Fibroblast of skin of abdomen (primary cell): ENCODE measurements at places on chromosomes 5 and 9.
A peak's percentile ranks its signal among the peaks of the same experiment; 100 is the strongest.

- peak; percentile 80 for DNase-seq
Observed at GRCh38 chr5:116766470-116766947, 191.9 kb upstream of the SEMA6A start.

DNA sequence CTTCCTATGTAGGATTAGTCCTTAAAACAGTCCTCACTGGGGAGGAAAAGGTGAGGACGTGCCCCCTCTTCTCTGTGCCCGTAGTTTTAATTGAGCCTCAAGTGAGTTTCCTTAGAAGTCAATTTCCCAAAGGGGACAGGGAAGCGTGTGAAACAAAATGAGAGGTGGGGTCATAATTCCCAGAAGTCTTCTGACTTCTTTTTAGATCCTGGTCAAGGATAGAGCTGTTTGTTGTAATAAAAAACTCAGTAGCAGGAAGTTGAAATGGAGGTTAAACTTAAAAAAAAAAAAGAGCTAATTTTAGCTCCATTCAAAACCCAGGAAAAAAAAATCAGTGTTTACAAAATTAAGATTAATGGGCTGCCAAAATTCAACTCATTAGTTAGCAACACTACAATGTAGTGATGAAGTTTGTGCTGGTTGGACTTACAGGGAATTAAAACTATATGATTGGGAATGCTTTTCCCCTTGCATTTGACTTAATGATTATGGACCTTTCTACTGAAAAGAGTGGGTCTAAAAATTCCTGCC lies 158.3 kb upstream of the MEF2C start:
- no peak for DNase-seq

GRCh38 chr5:37859805-37860204 lies 20.0 kb upstream of the GDNF start:
- DNase-seq, result no peak

DNA sequence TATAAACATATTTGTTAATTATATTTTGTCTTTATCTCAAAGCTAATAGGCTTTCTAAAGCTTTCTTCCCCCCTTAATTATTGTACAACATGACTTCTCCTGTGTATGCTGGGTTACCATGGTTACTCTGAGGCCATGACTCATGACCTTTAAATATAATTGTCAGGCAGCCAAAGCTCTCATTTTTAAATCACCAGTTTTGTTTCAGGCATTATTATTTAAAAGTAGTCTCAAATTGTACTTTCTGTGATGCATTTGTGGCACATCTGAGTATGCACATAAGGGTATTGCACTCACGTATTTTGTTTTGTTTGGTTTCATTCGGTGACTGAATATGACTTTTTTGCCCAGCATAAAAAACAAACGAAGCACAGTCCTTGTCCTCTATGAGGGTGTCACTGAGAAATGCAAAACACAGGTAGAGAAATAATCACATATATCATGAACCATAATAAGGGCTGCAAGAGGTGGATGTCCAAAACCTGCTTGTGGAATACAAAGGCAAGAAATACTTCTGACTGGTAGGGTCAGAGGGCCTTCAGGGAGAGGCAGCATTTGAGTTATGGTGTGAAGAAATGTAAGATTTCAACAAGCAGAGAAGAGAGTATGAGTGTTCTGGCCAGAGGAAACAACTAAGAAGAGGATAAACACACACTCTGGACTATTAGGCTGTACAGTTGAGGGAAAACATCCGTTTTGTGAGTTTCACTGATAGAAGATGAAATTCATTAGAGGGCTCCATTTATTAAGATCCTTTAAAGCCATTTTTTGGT lies 2.1 kb downstream of the CCDC192 start:
- DNase-seq, result peak; percentile 77

DNA sequence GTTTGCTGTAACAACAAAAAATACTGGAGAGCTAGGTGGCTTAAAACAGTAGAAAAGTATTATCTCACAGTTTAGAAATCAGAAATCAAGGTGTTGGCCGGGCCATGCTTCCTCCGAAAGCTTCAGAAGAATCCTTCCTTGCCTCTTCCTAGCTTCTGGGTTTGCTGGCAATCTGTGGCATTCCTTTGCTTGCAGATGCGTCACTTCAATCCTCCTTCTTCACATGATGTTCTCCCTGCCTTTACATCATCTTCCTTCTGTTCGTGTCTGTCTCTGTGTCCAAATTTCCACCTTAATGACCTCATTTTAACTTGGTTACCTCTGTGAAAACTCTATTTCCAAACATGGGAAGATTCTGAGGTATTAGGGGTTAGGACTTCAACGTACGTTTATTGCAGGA lies 90.4 kb upstream of the CHD1 start:
- DNase-seq, result peak; percentile 13

DNA sequence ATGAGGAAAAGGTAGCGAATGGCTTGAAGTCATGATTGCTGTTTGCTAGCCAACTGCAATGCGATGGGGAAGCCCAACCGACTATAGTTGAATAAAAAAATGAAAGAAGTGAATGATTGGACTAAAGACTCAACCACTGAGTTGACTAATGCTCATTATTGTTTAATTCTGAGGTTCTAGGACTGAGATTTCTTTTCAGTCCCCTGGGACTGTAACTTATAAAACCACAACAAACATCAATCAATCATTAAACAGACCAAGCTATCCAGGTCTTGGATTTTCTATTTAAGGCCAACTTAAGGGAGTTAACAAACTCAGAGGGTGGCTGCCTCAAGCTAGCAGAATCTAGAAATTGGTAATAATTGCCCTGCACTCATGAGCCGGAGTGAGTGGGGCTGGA lies 154.2 kb downstream of the DOCK2 start:
- DNase-seq, result peak; percentile 50

DNA sequence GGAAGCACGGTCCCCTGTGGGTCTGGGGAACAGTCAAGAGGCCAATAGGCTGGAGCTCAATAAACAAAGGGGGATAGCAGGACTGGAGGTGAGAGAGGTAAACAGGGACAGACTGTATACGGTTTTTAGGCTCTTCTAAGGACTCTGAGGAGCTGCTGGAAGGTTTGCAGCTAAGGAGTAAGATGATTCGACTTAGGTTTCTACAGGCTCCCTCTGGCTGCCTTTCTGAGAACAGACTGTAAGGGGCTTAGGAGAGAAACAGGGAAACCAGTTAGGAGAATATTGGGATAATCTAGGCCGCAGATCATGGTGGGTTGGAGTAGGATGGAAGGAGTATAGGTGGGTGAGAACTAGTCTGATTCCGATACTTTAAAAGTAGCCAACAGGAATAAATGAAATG lies 10.4 kb downstream of the CDK5RAP2 start:
- no peak for DNase-seq

DNA sequence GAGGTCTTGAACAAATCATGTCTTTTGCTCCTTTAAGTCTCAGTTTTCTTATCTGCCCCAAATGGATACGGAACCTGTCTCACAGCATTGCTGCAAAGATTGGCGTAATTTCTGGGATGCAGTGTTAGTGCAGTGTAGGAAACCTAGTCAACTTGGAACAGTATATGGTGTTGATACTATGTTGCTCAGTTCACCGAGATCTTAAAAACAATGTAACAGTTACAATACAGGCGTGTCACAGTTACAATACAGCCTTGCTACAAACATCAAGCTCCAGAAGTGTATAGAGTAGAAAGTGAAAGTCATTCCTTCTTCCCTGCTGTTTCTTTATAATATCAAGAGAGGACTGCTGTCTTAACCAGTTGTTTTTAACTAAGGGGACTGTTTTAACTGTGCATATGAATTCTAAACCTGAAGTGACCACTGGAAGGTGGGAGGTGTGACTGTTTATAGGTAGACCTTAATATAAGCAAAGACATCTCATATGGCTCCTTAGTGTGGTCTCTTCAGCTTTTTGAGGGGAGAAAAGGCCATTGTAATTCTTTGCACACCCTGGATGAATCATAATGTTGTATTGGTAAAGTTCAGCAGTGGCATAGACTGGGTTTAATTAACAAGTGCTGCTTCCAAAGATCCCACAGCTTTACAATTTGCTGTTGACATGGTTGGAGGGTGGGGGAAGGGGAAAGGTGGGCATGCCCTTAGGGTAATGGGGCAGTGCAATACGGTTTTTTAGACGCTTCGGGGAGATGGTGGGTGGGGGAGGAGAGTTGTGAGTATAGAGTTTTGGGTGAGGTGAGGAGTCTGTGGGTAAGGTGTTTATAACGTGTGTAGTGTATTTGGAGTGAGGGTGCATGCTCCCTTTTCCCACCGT lies 12.9 kb downstream of the PRRC2B start:
- DNase-seq, result no peak

- DNase-seq, result peak; percentile 82
Observed at GRCh38 chr5:141529002-141529401, 40.1 kb downstream of the PCDHGC5 start.

GRCh38 chr9:75053869-75054268 lies 25.8 kb upstream of the CARNMT1 start:
- no peak for DNase-seq

DNA sequence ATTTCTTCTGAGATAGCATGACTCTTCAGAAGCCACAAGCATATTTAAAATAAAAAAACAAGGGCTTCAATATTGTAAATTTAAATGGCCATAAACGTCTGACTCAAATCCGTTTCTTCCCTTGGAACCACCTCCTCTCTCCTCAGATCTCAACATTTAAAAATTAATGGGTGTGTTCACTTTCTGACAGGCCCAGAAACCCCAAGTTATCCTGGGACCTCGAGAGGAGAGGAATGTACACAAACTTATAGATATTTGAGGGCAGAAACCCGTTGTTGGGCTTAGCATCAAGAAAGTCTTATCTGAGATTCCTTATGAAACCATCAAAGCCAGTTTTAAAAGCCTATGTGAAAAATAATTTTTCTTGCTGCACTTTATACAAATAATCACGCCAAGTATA lies 29.2 kb downstream of the MLLT3 start:
- DNase-seq, result peak; percentile 22

DNA sequence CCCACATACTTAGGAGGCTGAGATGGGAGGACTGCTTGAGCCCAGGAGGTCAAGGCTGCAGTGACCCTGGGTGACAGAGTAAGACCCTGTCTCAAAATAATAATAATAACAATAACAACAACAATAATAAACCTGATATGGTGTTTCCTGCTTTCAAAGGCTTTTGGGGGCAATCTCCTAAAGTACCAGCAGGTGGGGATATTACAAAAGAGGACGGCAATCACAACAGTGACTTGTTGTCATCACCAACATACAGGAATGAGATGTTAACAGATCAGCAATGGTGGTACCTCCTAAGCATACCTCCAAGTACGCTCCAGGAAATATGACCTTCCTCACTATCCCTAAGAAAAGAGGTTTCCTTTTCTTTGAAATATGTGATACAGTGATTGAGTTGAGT lies 91.1 kb upstream of the RNF180 start:
- peak; percentile 3 for DNase-seq

DNA sequence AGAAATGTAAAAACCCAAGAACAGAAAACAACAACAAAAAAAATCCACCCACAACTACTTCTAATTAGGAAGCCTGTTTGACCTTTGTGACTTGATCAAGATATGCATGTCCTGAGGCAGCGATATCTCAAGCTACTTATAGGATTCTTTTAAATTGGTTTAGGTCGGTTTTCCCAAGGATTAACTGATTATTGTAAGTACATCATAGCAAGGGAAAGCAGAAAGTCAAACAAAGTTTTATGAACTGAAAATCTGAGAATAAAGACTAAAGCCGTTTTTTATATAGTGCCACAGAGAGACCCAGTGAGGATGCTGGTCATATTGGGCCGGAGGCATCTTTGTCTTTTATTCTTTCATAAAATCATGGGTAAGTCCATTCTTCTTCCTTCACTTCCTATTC lies 72.0 kb downstream of the CD180 start:
- DNase-seq, result no peak

GRCh38 chr5:54517512-54518145 lies at the start of gene SNX18:
SNX18 (plus strand) TSS chr5:54517759; CDS start chr5:54517953, 194 bp downstream.
- DNase-seq, result peak; percentile 95

GRCh38 chr9:127053057-127053821 lies 69.2 kb downstream of the ANGPTL2 start:
- DNase-seq, result no peak

- no peak for DNase-seq
Observed at GRCh38 chr9:127917603-127918002, 762 bp upstream of the ST6GALNAC4 start.
